Activated effector memory CD4-positive, alpha-beta T cell treated with Interleukin-2 at 50 U/mL for 16 hours (primary cell): ENCODE measurements at places on chromosomes 12 and 14.

DNA sequence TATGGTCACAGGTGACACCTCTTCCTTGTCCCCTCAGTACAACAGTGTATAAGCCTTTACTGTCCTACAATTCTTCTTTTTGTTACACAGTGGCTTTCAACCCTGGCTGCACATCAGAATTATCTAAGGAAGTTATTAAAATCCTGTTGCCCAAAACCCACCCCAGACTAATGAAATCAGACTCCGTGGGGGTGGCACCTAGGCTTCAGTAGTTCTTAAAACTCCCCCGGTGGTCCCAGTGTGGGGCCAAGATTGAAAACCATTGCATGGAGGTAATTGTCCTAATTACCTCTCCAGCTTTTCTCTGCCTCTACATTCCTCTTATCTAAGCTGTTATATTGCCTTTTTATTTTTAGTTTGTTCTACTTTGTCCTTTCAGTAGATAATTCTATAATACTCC is 172.8 kb downstream of the DAD1 start:
- no peak for DNase-seq

- no peak for DNase-seq
Measured at GRCh38 chr14:33959692-33960151, 8.8 kb upstream of the EGLN3 start.

DNA sequence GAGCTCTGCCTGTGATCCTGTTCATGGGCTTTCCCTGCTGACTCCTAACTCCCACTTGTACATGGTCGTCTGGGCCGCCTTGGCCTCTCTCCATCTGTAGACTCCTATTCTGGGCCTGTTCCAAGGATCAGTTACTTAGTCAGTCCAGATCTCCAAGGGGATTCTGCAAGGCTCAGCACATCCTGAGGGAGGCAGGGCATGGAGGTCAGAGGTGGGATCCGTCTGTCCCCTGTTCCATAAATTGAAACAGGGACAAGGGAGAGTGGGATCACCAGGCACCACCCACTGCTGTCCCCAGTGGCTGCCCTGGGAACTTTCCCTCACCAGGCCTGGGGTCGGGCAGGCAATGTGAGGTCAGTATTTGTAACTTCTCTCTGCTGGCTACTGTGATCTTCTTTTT is 43.5 kb downstream of the KCTD10 start:
- DNase-seq = no peak

DNA sequence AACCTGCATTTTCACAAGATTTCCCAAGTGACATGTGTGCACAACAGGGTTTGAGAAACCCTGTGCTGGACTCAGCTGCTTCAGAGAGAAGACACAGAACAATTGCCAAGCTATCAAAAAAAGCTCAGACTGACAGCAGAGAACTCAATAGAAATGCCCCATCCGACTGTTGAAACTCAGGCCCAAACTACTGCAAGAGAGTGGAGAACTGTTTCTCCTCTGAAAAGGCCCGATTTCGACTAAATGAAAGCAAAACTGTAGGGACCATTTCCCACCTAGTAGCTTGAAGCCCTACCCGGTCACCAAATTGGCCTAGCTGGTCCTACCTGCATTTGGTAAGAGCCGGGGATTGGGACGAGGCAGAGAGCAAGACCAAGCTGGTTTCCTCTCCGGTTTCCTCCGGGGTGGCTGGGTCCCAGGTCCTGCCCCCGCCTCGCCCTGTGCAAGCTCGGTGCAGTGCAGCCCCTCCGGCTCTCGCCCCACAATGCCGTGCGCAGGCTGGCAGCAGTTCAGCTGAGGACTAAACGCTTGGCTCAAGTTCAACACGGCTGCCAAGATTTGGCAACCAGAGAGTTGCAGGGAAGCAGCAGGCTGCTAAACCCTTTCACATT is 1180.6 kb downstream of the VRK1 start:
- peak; percentile 71 for DNase-seq

DNA sequence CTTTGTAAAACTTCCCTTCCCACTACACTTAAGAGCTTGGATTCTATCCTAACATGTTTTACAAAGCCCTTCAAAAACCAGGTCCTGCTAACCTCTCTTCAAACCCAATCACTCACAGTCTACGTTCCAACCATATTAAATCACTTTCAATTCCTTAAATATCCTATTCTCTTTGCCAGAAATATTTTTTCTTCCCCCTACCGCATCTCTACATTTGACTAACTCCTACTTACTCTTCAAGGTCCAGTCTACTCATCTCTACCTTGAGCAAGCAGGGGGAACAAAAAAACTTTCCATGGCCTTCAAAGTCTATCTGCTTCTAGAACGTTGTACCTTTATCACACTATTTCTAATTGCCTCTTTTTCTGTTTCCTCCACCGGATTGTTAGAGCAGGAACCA is 6.1 kb downstream of the ERGIC2 start:
- DNase-seq = no peak

DNA sequence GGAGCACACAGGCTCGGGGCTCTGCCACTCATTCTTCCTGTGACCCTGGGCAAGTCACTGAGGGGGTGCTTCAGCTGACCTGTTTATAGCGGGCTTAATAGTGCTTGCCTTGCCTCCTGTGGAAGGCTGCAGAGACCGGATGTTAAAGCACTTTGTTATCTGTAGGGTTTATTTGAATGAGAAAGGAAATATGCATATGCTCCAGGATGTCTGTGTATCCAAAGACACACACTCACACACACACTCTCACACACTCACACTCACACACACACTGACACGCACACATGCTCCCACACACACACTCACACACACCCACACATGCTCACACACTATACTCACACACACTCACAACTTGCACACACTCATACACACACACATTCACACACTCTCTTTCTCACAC is 56.1 kb upstream of the DDX11 start:
- DNase-seq = no peak

- no peak for DNase-seq
Measured at GRCh38 chr12:69985656-69986055, 160.6 kb downstream of the MYRFL start.

GRCh38 chr12:100068305-100068704 is 74.4 kb downstream of the BLTP3B start:
- DNase-seq = no peak
